CD4-positive, alpha-beta T cell treated with Interleukin-17A for 4 hours (primary cell): ENCODE measurements at places on chromosomes 11 and 22.

GRCh38 chr11:15268598-15268997, 153.9 kb downstream of the INSC start:
- no peak for DNase-seq

- peak; percentile 74 for DNase-seq
Observed at GRCh38 chr11:44596525-44597276, 31.2 kb downstream of the CD82 start.

DNA sequence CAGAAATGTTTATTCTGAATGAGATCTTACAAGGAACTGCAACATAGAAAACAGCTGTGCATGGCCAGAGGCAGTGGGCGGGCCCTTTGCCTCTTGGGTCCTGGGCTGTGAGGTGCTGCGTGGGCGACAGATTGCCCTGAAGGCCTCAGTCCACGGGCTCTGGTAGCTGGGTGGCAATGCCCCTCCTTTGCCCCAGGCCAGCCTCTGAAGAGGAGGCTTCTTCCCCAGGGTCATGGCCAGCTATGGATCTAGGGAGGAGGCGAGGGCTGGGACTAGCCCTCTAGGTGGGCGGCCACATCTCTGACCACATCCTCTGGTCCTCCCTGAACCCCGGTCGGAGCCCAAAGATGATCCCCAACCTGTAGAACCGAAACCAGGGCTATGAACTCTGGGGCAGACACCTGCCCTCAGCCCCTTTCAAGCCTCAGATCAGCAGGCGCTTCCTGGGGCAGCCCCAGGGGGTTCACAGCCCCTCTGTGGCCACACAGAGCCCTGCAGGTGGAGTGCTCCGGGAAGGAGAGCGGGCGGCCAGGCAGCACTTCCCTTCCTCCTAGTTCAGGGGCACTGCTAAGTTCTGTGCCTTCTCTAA, 6.6 kb upstream of the CDC42BPG start:
- DNase-seq = peak; percentile 58

GRCh38 chr11:100706179-100706578, 19.1 kb downstream of the ARHGAP42 start:
- no peak for DNase-seq

GRCh38 chr22:47607486-47607885, 845.0 kb downstream of the TBC1D22A start:
- no peak for DNase-seq

DNA sequence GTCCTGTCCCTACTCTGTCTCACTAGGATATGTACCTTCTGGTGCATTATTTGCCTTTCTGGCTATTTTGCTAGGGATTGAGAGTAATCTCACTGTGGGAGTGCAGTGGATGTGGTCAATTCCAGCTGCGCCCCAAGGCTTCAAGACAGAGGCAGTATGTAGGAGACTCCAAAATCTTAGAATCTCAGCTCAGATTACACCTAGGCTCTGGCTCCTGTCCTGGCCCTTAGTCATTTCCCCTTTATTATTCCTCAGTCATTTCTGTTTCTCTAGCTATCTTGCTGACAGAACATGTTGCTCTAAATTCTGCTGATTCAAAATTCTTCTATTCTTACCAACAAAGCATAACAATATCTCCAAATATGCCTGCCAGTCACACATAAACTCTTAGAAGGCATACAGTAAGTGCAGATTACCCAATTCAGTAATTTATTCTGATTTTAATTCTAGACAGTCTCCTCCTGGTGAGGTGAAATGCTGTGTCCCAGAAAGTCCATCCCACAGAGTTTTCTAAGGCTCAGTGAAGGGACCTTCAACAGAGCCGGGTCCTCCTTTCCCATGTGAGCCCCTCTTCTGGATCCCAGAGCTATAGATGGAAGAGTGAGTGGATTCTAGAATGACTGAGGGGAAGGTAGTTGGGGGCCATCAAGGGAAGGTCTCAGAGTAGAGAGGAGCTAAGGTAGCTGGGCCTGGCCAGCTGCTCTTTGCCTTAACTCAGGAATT, 24.3 kb upstream of the GLYATL1 start:
- DNase-seq = no peak

- DNase-seq = no peak
Observed at GRCh38 chr22:25403811-25404471, 160.5 kb upstream of the GRK3 start.

DNA sequence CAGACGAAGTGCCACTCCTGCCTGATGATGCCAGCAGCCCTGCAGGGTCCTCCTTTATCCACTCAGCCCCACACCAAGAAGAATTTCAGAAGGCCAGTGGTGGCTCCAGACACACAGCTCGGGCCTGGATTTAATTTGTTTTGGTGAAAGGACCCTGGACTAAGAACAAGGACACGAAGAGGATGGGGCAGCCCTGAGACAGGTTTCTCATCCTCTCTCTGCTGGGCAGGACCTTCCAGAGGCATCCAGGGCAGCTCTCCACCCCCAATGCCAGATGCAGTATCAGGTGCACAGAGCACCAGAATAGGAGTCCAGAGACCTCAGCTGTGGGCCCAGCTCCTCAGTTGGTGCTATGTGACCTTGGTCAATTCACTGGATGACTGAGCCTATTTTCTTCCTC, 72.0 kb downstream of the TRIM29 start:
- no peak for DNase-seq

DNA sequence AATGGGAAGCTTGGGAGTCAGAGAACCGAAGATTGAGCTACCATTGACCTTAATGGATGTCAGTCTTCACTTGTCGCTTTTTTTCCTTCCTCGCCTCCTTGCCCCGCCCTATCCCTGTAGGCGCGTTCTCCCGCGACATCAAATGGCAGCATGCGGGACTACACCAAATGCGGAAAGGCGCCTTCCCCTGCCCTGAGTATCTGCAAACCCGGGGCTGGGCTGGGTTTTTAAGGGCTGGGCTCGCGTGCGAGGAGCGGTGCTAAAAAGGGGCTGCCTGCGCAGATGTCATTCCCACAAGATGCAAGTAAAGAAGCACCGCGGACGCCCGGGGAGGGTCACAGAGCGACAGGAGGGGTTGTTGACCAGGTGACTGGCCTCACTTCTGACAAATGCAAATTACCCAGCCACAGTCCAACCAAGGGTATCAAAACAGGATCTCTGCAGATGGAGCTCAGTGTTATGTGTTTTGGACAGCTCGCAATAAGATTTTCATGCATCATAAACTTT, 4.7 kb upstream of the FAM111B start:
- DNase-seq = peak; percentile 66

- no peak for DNase-seq
Observed at GRCh38 chr11:127071606-127072005, 71.0 kb upstream of the KIRREL3 start.

- DNase-seq = no peak
Observed at GRCh38 chr22:30325724-30326254, 952 bp downstream of the TBC1D10A start.

- DNase-seq = no peak
Observed at GRCh38 chr22:49693848-49694247, 133.8 kb downstream of the BRD1 start.

GRCh38 chr11:130160498-130161155, 1.0 kb downstream of the ST14 start:
- DNase-seq = no peak

DNA sequence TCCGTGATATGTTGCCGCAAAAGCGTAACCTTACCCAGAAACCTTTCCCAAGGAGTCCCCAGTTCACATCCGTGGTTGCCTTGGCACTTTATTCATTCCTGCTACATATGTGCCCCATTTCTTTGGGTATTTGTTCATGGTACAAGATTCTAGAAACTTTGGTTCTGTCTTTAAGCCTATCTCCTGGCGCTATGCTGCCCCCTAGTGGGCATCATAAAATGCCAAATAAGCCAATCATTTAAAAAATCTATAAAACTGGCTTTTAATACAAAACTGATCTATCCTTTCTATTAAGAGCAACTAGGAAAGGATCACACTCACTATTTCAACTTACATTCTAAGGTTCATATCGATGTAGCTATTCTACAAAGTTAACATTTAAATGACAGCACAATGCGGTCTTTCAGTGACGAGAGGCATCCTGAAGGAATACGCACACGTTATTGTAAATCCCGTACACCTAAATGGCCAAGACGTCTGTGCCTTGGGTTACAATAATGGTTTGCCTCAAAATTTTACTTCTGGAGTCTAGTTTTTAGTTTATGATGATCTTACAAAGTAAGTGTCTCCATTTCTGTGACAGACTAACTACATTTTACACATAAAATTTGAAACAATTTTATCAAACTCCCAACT, 16.2 kb downstream of the PIWIL3 start:
- DNase-seq = peak; percentile 70
